Ureter (tissue), 1 donor: ENCODE measurements at places on chromosomes 6 and 20. TPM values are rescaled to one million over a fixed set of nuclear protein-coding genes. Genes with fewer than 3 reads are reported as not detected.

GRCh38 chr20:48837014-48837413 is 9.2 kb upstream of the PREX1 start:
- no peak for DNase-seq

- DNase-seq = no peak
Measured at GRCh38 chr6:70135219-70136160, 167.4 kb downstream of the COL9A1 start.

DNA sequence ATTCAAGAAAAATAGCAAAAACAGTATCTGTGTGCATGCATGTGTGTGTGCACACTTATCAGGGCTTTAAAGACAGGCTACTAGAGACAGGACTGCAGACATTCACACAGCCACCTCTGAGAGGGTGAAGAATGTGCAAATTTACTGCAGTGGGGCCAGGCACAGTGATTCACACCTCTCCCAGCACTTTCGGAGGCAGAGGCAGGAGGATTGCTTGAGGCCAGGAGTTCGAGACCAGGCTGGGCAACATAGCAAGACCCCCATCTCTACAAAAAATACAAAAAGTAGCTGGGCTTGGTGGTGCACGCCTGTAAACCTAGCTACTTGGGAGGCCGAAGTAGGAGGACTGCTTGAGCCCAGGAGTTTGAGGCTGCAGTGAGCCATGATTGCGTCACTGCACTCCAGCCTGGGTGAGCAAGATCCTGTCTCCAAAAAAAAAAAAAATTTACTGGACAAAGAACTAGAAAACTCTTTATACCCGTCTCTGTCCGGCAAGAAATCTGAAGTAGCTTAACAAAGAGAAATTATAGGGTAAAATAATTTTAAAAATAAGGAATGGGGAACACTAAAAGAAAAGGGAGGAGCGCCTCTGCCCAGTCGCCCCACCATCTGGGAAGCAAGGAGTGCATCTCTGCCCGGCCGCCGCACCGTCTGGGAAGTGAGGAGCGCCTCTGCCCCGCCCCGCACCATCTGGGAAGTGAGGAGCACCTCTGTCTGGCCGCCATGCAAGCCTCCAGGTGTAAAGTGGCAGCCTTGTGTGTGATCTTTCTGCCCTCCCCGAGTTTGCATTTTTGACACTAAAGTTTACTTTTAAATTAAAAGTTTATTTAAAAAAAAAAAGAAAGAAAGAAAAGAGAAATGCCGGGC is 105.1 kb downstream of the ZMYND8 start:
- DNase-seq = no peak

- no peak for DNase-seq
Measured at GRCh38 chr20:62120365-62120762, 1.9 kb upstream of the LSM14B start.

GRCh38 chr6:157503018-157503747 is 122.2 kb downstream of the ZDHHC14 start:
- no peak for DNase-seq

DNA sequence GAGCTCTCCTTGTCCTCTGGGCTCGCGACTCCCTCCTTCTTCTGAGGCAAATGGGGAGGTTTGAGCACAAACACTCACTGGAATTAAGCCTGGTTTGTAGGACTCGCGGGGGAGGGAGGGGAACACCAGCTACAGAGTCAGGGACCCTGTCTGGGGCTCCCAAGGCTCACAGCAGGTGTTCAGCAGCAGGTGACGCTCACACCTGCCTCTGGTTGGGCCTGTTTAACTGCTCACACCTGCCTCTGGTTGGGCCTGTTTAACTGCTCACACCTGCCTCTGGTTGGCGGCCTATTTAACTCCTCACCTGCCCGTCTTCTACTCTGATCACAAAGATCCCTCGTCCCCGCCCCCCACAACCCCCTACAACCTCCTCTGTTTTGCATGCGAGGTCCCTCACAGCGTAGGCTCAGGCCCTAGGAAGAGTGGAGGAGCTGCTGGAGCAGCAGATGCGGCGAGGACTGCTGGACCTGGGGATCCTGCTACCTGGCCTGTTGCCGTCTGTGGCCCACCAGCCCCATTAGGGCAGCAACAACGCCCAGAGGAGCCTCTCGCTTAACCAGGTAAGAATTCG is 181.9 kb downstream of the ERMARD start:
- no peak for DNase-seq

Gene ADGRG6
- 145 TPM for total RNA-seq

Gene NKAIN4
- not detected for total RNA-seq

Gene C20orf144
- total RNA-seq = not detected

Gene PTCRA
- total RNA-seq = 0.55 TPM

Gene RIPOR2
- 12.1 TPM for total RNA-seq
